Activated CD4-positive, CD25-positive, alpha-beta regulatory T cell treated with anti-CD3 and anti-CD28 coated beads, Interleukin-2, amount 50 U/mL, for 16 hours (primary cell): ENCODE measurements at places on chromosomes 2 and 18.

DNA sequence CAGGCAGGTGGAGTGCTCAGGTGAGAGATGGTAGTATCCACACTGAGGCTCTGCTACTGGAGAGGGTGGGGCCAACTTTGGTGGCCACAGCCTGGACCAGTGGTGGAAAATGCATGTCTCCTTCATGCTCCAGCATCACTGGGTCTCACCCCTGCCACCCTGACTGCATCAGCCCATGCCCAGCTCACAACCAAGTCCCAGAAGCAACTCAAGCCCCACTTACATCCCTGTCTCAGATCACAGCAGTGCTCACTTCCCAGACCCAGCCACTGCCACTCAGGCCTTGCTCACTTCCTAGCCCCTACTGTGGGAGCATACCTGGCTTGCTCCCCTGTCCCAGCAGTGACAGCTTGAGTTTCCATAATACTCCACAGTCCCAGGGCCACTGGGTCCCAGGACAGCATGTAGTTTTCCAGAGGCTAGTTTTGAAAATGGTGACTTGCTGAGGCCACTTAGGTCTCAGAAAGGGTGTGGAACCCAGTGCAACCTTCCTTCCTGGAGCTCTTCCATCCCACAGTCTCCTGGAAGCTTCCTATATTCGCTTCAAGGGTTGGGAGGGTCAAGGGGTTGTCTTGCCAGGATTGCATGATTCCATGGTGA is 58.8 kb downstream of the GPC1 start:
- DNase-seq = no peak

GRCh38 chr2:100268986-100269385 is 53.3 kb downstream of the LONRF2 start:
- no peak for DNase-seq

GRCh38 chr2:158128168-158128973 is 26.7 kb downstream of the UPP2 start:
- no peak for DNase-seq

- DNase-seq = no peak
Measured at GRCh38 chr18:77124452-77124922, 8.1 kb downstream of the MBP start.

DNA sequence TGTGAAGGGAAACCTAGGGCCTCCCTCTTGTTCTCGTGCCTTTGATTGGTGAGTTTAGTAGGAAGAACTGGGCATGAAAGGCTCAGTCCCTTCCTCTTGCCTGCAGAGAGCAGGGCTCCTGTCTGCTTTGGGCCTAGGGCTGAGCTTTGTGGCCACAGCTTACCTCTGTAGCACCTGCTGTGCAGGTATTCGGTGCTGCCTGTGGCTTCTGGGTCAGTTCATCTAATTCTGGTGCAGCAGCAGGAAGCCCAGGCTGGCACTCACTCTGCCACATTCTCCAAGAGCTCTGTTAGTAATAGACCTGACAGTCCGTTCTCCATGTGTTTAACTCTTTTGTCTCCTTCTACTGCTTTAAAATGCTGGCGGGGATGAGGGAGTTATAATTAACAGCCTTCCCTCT is 96.5 kb downstream of the DLGAP1 start:
- no peak for DNase-seq

- DNase-seq = no peak
Measured at GRCh38 chr2:106085181-106085940, 108.7 kb downstream of the UXS1 start.

DNA sequence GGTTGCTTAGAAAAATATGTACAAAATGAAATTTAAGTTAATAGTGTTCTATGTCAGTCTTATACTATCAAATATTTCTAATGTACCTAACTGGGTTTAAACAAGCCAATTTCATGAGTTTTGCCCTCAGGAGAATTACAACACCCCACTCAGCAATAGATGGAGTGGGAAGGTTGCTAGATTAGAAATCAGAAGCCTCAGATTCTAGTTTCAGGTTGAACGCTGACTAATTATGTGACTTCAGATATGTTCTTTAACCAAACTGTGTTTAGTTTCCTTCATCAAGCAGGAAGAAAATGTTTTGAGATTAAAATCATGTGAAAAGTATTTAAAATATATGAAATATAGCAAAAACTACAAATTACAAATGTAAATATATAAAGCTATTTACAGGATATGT is 133.8 kb upstream of the KCNH7 start:
- no peak for DNase-seq
